ENCODE measurements at places on chromosomes 5 and 9.

GRCh38 chr5:59371525-59372127 is 521.9 kb downstream of the PDE4D start:
- no peak for DNase-seq

GRCh38 chr9:14437354-14438231 is 123.7 kb upstream of the NFIB start:
- no peak for DNase-seq

- no peak for DNase-seq
These were observed 39.8 kb downstream of the F2RL2 start for GRCh38 chr5:76583163-76584047.

- no peak for DNase-seq
These were observed 47.8 kb upstream of the CD180 start for GRCh38 chr5:67244345-67244793.

- DNase-seq: no peak
These were observed 15.0 kb downstream of the ARHGAP26 start for GRCh38 chr5:142785206-142785605.

GRCh38 chr5:138369706-138370105 is 17.2 kb downstream of the KDM3B start:
- DNase-seq: no peak

GRCh38 chr5:71873191-71873591 is 154.1 kb downstream of the CARTPT start:
- no peak for DNase-seq

GRCh38 chr9:76650692-76651091 is 113.5 kb upstream of the PCA3 start:
- no peak for DNase-seq

DNA sequence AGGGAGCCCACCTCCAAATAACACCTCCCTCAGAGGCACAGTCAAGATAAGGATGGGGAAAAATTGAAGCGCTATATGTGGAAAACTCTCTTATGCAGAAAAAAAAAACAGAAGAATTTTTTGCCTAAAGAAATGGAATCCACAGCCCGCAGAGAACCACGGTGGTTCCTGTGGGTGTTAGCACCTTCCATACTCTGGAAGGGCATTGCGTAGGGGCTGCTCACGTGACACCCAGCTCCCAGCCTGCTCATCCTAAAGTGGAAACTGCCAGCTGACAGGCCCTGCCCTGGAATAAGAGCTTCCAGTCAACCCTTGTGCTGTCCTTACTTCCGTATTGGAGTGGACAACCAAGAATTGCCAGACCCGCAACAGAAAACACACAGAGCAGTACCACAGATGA is 142.5 kb downstream of the FSTL4 start:
- no peak for DNase-seq

DNA sequence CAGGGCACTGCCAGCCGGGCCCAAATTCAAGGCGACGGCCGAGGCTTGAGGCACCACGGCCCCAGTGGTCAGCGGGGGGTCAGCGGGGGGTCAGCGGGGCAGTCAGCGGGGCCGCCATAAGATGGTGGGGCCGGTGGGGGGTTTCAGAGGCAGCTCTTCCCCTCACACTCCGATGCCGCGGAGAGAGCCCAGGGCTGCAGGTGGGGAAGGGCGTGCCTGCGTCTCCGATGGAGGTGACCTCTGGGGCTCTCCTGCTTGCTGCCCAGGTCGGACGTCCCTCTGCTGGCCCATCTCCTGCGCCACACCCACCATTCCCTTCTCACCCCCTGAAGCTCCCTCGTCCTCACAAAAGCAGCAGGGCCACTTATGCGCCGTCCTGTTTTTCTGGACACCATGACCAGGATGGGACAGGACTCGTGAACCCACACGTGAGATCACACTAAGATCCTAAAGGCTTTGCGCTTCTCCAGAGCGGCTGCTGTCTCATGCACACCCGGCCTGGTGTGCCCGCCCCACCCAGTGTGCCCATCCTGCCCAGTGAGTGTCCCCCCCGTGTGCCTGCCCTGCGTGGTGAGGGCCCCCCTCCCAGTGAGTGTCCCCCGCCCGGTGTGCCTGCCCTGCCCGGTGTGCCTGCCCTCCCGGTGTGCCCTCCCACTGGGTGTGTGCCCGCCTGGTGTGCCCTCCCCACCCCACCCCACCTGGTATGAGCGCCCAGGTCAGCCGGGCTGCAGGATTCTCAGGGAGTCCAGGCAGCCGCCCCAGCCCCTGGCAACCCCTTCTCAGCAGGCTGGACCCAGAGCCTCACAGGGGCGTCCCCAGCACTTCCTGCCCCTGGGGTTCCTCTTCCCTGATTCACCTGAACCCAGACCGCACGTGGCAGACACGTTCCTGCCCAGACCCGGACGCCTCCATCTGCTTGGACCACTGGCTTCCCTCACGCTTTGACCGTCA is 48.7 kb upstream of the NKD2 start:
- DNase-seq: no peak

DNA sequence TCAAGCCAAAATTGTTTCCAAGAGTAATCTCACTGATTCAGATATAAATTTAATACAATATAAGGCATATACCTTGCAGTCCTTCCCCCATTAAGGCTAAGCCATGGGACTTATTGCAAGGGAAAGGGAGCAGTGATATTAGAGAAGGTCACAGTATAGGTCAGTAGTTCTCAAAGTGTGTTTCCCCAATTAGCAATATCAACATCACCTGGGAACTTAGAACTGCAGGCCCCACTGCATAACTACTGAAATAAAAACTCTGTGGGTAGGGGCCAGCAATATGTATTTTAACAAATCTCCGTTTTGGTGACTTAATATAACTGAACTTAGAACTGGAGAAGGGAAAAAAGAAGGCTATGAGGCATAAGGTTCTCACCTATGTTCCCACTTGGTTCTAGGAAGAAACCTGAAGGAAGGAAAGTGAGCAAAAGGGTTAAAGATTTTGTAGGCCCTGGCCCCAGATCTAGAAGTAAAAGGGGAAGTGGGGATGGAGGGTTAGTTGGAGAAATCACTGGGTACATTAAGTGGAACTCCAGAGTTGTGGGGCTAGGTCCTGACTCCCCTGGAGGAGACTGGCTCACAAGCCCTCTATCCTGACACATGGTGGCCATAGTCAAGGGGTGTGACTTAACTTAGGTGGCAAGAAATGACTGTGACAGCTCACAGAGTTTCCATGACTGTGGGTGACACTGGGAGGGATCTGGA is 40.7 kb downstream of the WDR36 start:
- no peak for DNase-seq

DNA sequence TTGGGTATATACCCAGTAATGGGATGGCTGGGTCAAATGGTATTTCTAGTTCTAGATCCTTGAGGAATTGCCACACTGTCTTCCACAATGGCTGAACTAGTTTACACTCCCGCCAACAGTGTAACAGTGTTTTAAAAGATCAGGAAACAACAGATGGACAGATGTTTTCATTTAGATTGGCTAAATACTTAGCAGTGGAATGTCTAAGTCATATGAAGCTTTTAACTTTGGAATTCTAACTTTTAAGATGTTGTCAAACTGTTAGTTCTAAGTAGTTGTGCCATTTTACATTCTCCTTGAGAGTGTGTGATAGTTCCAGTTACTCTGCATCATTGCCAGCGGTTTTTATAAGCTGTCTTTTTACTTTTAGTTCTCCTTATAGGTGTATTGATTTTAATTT is 688.8 kb downstream of the SEMA5A start:
- peak; percentile 17 for DNase-seq

GRCh38 chr5:20347334-20347733 is 359.3 kb upstream of the CDH18 start:
- no peak for DNase-seq

- no peak for DNase-seq
These were observed 258.5 kb upstream of the CD180 start for GRCh38 chr5:67454957-67455561.

DNA sequence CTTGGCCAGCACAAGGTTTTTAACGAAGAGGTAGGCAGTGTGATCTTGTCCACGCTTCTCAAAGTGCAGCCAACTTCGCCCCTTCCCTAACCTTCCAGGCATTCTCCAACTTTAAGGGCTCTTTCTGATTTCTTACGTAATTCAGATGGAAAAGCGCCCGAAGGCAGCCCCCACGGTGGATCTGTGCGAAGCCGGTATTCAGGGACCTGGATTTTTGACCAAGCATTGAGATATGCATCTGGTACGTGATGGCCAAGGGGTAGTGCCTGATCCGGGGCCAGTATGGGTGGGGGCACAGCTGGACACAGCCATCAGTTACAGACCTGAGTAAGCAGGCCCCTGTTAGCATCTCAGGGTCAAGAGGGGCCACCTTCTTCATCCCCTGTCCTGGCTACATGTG is 80.0 kb downstream of the AMBP start:
- DNase-seq: no peak

GRCh38 chr5:23825196-23825595 is 317.8 kb downstream of the PRDM9 start:
- DNase-seq: no peak

GRCh38 chr9:134374301-134375010 is 48.2 kb downstream of the RXRA start:
- DNase-seq: no peak

GRCh38 chr5:88826646-88827585 is 56.1 kb downstream of the MEF2C start:
- no peak for DNase-seq
